SK-N-DZ (cell line): ENCODE measurements at places on chromosomes 1 and 21.
A peak's percentile ranks its signal among the peaks of the same experiment; 100 is the strongest.

- no peak for DNase-seq
Observed at GRCh38 chr21:41901099-41901498, 22.0 kb upstream of the PRDM15 start.

- no peak for DNase-seq
Observed at GRCh38 chr1:214542275-214543199, 8.9 kb downstream of the PTPN14 start.

GRCh38 chr1:56191369-56191768 is 388.0 kb downstream of the PLPP3 start:
- no peak for DNase-seq

- DNase-seq = no peak
Observed at GRCh38 chr1:221035662-221036153, 156.5 kb downstream of the HLX start.

- peak; percentile 2 for DNase-seq
Observed at GRCh38 chr1:93878501-93878888, 511 bp downstream of the DNTTIP2 start.

- no peak for DNase-seq
Observed at GRCh38 chr1:57111175-57111574, 145.4 kb upstream of the C8B start.

DNA sequence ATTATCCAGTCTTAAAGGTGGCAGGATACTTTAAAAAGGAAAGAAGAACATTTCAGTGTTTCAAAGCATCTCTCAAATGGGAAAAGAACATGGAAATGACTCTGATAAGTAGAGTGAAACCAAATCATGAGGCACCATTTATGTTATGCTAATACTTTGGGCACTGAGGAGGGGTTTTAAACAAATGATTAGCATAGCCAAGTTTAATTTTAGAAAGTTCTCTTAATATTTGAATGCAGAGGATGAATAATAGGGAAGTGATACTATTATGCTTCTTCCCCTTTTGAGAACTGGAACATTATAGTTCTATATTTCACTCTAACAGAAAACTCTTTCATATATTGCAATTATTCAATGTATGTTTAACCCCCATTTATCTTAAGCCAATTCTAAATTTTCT is 1181.9 kb upstream of the PRMT6 start:
- no peak for DNase-seq

- DNase-seq = no peak
Observed at GRCh38 chr1:218553197-218553596, 208.1 kb downstream of the TGFB2 start.

DNA sequence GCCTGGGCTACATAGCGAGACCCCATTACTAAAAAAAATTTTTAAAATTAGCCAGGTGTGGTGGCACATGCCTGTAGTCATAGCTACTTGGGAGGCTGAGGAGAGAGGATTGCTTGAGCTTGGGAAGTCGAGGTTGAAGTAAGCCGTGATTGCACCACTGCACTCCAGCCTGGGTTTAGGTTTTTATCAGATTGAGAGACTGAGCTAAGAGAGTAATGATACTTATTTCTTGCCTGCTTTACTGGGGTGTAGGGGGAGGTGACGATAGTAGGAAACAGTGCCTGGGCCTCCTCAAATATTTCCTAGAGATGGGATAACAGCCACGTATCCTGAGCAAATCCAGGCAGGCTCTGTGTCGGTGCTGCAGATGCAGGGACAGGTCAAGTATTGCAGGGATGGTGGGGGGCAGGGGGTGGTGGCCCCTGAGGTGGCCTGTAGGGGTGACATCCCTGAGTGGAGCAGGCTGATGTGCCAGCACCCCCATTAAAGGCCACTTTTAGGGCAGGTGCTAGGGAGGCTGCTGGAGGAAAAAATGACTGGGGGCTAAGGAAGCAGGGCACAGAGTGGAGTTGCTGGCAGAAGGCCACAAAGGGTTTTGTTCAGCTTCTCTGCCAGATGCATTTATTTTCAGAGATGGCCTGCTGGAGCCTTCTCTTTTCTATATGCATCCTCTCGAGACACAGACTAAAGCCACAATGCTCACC is 130.5 kb downstream of the RHOU start:
- DNase-seq = no peak

DNA sequence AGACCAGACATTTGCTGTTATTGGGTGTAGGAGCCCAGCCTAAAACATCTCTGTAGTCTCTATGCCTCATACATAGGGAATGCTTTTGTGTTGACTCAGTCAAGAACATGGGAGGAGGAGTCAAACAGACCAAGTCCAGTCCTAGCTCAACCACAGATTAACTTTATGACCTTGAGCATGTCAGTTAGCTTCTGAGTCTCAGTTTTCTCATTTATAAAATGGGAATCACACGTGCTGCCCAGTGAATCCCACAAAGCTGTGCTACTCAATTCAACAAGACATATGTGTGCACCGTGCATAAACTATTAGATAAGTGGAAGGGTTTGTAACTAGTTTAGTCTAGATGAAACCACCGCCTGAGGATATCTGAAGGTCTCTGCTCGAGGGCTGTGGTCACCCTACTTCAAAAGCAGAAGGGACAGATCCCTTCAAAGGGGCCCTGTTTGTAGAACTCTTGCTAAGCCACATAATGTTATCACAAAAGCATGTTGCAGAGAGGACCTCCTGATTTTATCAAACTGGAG is 109.5 kb upstream of the NFIA start:
- no peak for DNase-seq

DNA sequence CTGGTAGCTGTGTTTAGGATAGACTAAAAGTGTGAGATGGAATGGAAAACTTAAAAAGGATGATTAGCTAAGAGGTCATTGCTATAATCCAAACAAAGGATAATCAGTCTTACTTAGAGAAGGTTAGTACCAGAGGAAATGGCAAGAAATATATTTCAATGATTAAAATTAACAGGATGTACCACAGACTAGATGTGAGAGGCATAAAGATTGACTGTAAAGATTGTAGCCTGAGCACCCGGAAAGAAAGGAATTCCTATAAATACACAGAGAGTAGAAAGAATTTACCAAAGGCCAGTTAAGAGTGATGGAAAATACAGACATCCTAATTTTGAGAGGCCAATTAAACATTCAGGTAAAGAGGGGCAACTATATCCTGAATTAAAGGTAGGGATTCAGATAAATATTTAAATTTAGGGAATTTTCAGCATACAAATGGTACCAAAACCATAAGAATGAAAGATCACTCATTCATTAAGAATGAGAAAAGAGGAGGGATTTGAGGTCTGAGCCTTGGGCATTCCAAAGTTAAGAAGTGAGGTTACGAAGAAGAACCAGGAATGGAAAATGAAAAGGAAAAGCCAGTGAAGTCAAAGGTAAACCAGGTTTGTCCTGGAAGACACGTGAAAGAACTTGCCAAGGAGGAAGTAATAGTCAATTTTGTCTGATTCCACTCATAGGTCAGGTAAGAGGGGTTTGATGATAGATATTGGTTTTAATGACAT is 46.4 kb upstream of the RGS1 start:
- DNase-seq = no peak

DNA sequence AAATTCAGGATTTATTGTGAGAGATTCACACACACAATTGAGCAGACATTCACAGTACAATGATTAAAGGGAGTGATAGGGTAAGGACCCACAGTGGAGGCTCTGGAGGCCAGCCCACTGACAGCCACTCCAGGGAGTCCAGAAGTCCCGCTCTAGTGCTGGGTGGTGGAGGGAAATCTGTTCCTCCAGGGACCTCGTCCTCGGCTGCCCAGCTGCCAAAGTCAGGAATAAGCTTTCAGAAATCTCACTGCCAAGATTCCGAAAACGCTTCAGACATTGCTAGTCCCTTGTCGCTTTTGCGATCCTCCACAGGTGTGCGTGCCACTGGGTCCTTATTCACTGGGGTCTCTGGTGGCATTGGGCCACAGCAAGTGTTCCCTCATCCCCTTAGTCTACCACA is 2.3 kb downstream of the MX1 start:
- no peak for DNase-seq

DNA sequence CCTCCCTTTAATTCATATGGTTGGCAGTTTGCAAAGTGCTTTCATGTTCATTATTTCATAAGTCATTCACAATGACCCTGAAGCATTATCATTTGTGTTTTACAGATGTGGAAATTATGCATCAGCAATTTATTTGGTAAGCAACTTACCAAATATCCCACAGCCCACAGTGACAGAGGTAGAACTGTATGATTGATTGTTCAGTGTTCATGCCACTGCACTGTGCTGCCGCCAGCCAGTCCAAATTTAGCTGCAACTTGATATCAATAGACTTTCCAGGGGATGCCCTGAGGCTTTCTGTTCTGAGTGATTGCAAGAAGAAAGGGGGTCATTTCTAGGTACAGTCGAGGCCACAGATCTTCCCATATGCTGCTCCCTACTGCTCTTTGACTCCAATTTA is 380.3 kb downstream of the PLPP3 start:
- DNase-seq = no peak

GRCh38 chr1:93140106-93140505 is 40.1 kb downstream of the TMED5 start:
- DNase-seq = no peak

- no peak for DNase-seq
Observed at GRCh38 chr1:115425442-115425841, 87.4 kb upstream of the NGF start.

DNA sequence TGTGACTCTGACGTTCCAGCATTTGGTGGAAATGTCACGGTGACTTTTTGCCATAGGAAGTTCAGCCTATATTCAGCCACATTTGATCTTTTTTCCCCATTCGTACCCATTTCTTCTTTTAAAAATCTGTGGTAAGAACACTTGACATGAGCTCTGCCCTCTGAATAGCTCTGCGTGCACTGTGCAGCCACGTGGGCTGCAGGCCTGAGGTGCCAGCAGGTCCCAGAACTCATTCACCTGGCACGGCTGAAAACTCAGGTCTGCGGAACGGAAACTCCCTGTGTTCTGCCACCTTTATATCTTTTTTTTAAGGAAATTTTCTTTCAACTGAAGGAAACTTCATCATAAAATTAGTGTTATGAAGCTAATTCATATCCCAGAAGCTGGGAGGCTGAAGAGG is 28.6 kb downstream of the CEP104 start:
- DNase-seq = no peak

GRCh38 chr1:237574536-237574935 is 316.2 kb downstream of the ZP4 start:
- DNase-seq = no peak
